ENCODE measurements at places on chromosomes 5 and 9.

- no peak for DNase-seq
Observed at GRCh38 chr9:114652776-114653555, 4.6 kb downstream of the TEX53 start.

DNA sequence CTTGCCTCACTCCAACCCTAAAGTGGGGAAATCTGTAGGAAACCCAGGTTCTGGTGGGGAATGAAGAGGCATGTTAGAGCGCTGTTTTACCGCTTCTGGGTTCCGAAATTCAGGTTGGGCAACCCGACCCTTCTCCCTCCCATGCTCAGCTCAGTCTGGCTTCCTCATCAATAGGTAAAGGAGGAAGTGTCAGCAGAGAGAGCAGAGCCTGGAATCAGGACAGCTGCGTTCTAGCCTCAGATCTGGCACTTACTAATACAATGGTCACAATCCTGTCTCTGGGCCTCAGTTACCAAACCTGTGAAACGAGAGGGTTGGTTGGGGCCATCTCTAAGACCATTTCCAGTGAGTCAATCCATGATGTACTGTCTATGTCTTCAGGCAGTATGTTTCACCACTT, 16.2 kb upstream of the TNIP1 start:
- no peak for DNase-seq

- no peak for DNase-seq
Observed at GRCh38 chr5:137497396-137498290, 1.5 kb downstream of the SPOCK1 start.

DNA sequence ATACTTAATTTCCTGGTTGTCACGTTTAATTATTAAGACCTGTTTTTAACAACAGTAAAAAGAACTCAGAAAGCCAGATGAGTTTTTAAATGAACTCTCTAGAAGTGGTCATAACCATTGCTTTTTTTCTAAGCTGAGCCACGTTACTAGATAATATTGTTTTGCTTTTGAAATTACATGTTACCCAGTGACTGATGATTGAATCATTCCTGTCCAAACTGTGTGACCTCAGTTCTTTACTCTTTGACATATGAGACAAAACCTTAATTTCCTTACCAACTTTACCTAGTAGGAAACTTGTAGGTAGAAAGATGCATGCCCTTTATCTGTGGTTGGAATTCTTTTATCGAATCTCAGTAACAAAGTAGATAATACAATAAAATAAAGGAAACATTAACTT, 411.7 kb downstream of the SH3GL2 start:
- DNase-seq = no peak

DNA sequence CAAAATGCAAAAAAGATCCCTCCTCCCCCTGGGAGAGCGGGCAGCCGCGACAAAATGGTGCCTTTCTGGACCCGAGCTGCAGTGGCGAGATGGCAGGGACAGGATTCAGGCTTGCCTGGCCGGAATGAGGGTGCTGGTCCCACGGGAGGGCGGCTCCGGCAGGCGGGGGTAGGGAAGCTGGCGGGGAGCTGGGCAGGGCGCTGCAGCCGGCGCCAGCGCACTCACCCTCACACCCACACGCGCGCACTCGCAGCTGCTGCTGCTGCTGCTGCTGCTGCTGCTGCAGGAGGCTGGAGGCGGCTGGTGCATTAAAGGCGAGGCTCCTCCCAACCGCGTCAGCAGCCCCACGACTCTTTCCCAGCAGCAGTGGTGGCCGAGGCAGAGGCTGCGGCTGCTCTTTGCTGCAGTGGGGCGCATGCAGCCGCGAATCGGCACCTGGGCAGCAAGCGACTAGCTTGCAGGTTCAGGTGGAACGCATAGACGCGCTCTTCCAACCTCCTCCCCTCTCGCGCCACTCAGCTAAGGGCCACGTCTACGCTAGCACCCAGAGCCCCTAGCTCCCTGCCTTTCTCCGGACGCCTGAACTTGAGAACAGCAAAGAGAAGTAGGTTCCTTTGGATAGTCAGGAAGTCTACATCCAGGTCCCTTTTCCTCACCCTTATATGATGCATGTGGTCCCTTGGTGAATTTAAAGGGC, at the start of gene PPP2R2B:
Gene PPP2R2B (minus strand): TSS at position 282 of the 697 bp plus-strand sequence.
- peak; percentile 32 for DNase-seq

DNA sequence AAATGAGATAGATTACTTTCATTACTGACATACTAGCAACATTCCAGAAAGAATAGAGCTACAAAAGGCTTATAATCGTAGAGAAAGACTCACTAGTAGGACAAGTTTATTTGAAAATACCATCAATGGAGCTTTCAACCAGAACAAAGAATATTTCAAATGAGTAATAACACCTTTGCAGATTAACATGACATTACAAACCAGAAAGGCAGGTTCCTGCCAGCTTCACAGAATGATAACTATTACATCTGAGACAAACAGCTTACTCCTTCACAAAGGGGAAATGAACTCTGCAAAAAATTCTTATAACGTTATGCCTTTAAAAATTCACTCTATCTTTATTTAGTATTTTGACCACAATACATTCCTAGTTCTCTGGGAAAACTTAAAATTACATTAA, 103.1 kb downstream of the EPB41L4A start:
- no peak for DNase-seq

GRCh38 chr5:127683008-127683407, 20.2 kb upstream of the CCDC192 start:
- DNase-seq = no peak

GRCh38 chr9:21974722-21975409, 19.3 kb downstream of the CDKN2A start:
- peak; percentile 93 for DNase-seq

GRCh38 chr9:121691890-121692289, 40.5 kb downstream of the DAB2IP start:
- DNase-seq = no peak

DNA sequence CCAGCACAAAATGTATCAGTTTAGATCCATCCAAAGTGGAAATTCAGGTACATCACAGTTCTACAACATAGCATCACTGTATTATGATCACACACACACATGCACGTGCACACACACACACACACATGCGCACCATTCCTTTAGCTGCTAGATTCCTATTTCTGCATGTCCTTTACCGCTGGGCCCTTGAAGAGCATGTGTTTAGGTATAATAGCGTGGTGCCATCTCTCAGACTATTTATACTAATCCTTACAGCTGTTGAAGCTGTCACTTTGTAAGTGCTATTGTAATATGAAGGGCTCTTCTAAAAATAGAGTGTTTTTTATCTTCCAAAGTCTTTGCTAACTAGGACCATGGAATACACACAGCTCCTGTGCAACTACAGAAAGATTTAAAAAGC, 308.8 kb upstream of the TRPC7 start:
- no peak for DNase-seq

GRCh38 chr5:72108202-72109061, 1.2 kb downstream of the MAP1B start:
- DNase-seq = peak; percentile 56

GRCh38 chr9:86796666-86797065, 150.6 kb downstream of the GAS1 start:
- no peak for DNase-seq

DNA sequence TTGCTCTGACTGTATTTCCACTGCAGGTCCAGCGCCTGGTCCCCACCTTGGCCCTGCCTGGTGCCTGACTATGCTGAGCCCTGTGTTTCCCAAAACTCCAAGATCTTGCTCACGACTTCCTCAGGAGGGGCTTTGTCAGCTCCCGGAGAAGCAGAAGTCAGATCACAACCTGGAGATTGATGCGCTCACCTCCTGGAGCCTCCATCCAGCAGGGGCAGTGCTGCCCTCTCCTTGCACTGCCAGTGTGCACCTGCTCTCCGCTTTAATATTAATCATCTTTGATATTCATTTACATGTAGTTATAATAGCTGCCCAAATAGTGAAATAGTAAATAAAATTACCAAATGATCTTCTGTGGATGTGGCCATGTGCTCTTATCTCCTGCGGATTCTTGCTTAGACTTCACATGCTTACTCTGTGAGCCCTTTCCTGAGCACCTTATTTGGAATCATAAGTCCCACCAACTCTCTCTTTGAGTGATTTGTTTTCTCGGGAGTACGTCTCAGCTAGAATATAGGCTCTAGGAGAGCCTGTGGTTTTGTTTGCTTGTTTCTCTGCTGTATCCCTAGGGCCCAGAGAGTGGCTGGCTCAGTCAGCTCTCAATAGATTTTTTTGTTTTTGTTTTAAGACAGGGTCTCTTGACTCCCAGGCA, 17.4 kb downstream of the MAML1 start:
- DNase-seq = no peak

DNA sequence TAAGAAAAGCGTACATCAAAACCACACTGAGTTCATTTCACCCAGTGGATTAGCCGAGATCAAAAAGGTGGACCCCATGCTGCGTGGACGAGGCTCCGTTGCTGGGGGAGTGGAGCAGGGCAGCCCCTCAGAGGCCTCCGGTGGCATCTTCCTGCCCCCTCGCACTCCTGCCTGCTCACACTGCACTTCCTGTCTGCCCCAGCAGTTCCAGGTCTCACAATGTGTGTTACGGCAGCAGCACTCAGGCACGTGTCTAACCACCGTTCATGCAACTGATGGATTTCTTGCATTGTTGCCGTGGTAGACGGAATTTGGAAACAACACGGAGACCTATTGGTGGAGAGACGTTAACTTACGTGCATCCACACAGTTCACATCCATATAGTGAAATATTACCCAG, 196.6 kb upstream of the OTULINL start:
- no peak for DNase-seq

GRCh38 chr5:99349787-99350186, 421.0 kb upstream of the CHD1 start:
- DNase-seq = peak; percentile 3

DNA sequence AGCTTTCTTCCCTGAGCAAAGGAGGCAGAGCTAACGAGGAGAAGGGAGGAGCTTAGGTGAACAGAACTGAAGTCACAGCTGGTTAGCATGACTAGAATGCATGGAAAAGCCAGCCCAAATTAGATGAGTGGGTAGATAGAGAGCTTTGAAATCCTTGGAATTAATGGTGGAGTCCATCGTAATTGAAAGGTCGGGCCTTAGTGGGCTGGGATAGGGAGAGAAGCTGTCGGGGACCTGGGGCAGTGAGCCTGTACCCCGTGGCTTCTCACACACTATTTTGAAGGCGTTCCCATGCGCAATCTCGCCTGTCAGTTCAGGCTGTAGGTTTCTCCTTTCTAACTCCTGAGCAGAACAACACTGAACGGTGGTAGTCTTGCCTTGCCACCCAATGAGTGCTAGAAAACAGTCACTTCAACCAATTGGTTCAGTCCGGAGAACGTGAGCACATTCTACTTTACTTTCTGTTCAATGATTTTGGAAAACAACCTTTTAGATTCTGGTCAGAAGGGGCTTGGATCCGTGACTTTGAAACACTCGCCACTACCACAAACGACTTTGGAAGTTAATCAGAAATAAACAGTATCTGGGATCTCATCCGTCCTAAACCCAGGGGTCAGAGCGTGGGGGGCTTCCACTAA, 655 bp upstream of the RAI14 start:
- DNase-seq = peak; percentile 69

DNA sequence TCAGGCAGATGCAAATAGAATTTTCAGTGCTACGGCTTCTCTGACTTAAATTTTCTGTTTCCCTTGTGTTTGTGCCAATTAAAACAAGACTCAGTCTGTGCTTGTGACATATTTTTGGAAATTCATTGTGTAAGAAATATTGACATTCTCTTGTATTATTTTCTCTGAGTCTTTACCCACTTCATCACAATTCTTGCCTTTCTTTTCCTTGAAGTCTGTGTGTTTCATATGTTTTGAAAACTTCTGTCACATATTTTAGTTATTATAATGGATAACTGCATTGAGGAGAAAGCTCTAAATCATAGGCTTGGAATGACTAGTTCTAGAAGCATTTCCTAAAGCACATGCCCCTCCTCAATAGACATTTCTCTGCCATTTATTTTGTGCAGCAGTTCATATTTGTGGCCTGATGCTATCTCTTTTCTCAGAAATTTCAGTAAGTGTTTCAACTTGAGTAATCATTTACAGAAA, 206.6 kb downstream of the PALM2AKAP2 start:
- no peak for DNase-seq

- no peak for DNase-seq
Observed at GRCh38 chr9:96419691-96419969, 1.5 kb upstream of the ZNF367 start.

DNA sequence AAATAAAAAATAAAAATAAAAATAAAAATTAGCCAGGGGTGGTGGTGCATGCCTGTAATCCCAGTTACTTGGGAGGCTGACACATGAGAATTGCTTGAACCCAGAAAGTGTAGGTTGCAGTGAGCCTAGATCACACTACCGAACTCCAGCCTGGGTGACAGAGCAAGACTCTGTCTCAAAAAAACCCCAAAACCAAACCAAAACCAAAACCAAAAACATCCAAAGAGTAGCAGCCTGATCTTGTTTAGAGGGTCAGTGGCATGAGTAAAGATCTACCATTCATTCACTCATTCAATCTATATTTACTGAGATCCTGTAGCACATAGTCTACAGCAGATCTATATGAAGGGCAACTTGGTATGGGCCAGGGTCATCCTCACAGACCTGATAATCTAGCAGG, 202.4 kb downstream of the MAPKAP1 start:
- no peak for DNase-seq

GRCh38 chr5:136027311-136027710, 1.5 kb upstream of the TGFBI start:
- DNase-seq = no peak

DNA sequence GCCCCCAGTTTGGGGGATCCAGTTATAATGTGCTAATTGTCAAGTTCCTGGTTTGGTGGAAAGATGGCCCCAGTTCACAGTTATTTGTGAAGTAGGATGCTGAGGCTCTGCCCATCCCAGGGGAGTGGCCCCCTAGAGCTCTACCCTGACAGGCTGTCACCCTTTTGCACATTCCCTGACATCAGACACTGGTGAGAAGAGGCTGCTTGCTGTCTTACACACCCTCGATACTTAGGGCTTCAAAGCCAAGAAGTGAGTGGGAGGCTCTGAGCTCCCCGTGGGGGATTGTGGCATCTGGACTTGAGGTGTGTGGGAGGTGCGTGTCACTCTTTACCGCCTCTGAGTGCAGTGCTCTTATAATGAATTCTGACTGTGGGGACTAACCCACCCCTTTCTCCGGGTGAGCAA, 168.5 kb downstream of the DOCK2 start:
- no peak for DNase-seq

GRCh38 chr5:63081402-63081801, 502.8 kb downstream of the LRRC70 start:
- no peak for DNase-seq

DNA sequence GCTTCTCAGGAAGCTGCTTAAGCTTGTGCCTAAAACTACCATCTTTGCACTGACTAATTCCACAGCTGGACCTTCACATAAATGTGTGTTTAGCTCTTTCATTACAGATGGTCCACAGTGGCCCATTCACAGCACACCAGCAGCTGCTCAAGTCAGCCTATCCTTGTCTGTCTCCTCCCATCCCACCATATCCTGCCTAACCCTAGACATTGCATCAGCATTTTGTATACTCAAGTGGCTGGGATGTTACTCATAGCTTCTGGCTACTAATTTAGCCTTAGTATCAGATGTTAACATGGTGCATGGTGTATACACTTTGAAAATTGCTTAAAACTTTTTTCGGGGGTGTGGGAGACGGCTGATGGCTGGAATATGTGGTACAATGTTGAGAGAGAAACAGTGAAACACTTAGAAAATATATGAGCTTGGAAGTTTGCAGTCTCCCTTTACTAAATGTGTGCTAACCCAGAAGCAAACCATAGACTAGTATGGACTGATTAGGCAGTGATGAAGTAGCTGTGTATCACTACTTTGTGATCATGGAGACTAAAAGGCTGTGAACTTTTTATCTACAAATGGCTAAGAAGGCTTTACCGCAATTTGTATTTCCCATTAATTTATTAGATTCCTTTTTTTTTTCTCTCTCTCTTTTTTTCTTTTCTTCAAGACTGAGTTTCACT, 83.1 kb downstream of the JMY start:
- DNase-seq = no peak
